Right hindlimb (tissue), 1 donor: ENCODE measurements at places on chromosomes 6 and 20.

DNA sequence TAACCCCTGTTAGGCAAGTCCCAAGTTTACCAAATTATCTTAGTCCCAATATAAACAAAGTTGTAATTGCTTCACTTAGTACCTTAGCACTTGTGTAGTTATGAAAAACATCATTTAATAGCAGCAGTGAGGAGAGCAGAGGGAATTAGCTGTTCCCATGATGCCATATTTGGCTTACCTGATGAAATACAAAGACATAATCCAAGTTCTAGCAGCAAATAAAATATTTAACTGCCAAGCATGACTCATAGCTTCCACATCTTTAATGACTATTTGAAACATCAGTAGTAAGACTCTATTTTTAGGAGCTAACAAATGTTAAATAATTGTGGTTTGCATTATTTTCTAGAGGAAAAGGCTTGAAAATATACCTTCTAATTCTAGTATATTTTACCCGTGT is 94.0 kb upstream of the MCHR2 start:
- no peak for DNase-seq

GRCh38 chr6:137272403-137272802 is 53.2 kb upstream of the IFNGR1 start:
- no peak for DNase-seq

DNA sequence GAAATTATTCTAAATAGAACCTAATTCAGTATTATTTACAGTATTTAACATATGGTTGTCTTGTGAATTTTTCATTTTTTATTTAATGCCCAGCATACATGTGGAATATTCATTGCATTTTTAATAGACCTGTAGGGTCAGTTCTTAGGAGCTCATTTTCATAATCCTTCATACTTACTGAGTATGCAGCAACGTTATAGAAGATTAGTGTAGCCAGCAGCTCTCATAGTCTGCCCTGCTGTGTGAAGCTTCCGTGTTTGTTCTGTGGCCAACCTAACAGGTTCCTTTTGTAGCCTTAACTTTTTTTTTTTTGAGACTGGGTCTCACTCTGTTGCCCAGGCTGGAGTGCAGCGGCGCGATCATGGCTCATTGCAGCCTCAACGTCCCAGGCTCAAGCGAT is 261.4 kb downstream of the ARID1B start:
- DNase-seq = no peak

DNA sequence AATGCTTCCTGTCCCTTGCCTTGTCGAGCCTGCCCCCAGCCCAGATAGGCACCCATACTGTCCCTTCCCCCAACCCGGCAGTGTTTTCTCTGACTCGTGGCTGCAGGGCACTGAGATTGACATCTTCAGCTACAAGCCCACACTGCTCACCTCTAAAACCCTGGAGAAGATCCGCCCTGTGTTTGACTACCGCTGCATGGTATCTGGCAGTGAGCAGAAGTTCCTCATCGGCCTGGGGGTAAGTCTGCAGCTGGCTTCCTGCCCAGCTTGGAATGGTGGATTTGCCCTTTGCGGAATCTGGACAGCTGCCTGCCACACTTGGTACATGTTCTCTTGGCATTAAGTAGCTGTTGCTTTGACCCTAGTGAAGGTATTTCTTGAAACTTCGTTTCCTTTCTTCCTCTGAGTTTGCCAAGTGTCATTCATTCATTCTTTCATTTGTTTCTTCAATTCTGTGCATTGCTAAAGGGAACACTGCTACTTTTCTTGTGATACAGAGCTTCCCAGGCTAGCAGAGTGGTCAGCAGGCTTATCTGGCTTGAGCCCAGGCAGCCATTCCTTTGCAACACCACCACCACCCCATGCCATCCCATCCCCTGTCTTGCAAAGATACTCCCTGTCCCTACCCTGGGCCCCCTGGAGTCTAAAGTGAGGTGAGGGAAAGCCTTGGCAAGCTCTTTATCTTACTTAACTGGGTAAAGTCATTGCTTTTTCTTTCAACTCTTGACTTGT is 26.2 kb downstream of the CCDC167 start:
- DNase-seq = peak; percentile 60

GRCh38 chr6:9507136-9507895 is 907.6 kb downstream of the TFAP2A start:
- DNase-seq = no peak

DNA sequence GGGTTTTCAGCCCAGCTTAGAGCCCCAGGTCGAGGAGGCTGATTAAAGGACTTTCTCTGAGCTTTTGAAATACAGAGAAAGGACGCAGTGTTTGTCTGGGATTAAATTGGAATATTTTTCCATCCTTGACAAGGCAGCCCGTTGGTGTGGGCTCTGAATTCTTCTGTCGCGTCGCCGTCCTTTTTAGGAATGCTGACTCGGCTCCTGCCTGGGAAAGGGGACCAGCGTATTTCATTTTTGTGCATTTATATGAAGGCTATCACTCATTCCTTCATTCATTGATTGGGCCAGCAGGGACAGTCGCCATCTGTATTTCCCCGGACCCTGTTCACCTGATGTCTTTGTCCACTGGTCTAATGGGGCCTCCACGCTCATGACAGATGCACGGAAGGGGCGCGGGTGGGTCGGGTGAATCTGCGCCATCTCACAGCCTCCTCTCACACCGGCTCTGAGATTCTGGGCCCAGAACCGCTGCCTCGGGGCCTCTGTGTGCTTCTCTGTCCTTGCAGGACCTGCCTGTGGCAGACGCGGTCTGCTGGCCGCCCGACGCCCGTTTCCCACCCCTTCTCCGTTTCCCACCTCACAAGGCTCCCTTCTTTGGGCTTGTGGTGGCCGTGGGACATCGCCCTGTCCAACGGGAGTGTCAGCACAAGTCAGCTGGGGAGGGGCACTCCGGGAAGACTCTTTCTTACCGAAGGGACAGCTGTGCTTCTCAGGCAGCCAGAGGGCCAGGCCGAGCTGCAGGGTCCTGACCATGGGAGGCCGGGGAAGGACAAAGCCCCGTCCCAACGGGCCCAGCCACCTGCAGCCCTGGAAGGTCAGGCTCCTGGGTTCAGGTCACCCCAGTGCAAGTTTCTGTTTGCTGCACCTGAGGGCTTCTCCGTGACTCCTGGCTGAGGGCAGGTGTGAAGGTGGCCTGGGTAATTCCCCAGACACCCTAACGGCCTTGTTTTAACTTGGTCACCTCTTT is 157.3 kb downstream of the TAF4 start:
- DNase-seq = no peak

- peak; percentile 64 for DNase-seq
Measured at GRCh38 chr6:169165561-169166300, 87.9 kb downstream of the THBS2 start.

GRCh38 chr20:48530957-48531356 is 296.8 kb downstream of the PREX1 start:
- DNase-seq = no peak
